ENCODE measurements at places on chromosomes 7 and 10.

DNA sequence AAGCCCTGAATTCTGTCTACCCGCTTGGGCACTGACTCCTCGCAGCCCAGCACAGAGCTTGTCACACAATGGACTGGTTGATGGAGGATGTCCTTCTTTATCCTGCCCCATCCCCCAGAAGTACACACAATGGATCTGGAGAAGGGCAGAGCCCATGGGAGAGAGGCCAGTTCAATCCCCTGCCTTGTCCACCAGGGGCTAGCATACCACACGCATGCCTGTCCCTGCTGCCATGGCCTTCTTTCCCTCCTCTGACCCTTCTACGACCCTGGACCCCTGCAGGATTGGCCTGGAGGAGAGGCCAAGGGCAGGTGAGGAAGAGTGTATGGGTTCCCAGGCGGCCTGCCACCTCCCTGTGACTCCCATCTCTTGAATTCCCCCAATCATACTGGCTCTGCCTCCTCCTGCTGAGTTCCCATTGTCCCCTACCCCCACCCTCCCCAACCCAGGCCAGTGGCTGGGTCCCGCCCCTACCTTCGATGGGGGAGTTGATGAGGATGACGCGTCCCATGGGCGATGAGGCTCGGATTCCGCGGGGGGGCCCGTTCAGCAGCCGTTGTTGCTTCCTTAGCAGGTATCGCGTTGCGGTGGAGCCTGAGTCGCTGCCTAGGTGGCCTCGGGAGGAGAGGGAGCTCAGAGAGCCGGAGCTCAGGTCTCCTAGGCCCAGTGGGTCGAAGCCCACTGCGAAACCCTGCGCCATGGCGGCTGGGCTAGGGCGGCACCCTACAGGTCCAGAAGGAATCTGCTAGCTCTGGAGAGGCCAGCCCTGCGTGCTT, 1.2 kb downstream of the PDZD7 start:
- DNase-seq = no peak

DNA sequence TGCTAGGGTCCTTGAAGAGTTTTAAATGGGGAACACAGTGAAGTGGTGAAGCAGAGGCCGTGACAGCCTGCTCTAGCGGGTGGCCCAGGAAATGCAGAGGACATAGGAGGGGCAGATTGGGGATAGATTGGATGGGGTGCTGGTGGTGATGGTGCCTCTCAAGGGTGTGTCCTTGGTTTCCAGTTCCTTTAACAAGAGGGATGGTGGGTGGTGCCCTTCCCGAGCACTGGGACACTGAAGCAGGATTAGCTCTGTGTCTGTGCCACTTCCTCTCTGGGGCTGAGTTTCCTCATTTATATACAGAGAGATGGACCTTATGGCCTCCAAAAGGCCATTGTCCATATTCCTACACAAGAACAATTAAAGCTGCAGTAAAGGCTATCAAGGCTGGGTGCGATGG, 285.5 kb downstream of the TCF7L2 start:
- no peak for DNase-seq

DNA sequence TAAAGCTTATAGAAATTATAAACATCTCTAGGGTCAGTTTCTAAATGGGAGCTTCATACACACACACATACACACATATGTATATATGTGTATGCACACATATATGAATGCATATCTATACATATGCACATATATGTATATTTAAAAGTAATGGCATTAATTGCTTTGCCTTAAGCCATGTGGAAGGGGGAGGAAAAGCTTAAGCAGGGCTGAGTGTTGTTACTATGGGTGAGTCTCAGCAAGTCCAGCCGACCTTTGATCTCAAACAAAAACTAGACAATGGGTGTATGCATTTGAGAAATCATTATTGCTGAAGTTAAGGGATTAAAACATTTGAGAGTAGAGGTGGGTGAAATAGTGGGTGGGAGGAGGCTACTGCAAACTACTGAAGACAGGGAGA, 546.7 kb downstream of the MAGI2 start:
- DNase-seq = no peak

DNA sequence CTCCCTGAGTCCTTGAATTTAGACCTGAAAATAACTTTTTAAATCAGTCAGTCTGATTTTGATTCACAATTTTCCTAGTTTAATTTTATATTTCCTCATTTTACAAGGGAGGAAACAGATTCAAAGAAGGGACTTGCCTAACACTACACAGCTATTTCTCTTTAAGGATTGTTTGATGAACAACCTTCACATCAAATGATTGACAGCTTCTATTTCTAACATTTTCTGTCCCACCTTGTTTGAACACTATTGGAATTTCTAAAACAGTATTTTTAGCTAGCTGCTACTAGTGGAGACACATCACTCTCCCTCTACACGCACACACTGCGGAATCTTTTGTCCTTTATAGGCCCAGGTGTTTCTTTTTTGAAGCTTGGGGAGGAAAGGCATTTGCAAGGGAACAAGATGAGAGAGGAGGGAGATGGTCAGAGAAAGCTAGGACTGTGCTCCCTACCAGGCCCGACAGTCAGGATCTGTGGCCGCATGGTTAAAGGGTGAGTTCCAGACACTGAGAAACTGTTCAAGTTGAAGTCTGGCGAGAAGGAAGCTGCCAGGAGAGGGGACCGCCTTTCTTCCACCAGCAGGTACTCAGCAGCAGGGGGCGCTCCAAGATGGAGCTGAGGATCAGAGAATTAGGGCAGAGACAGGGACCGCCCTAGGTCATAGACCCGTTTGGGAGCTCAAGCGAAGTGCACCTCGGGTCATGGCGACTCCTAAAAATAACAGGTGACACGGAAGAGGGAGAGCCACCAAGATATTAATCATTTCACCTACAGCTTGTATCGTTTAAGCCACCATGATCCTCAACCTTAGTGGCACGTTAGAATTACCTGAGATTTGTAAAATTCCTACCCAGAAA, 49.7 kb downstream of the DNAJC12 start:
- DNase-seq = peak; percentile 50

- no peak for DNase-seq
Observed at GRCh38 chr7:111750878-111751277, 188.6 kb upstream of the IMMP2L start.

GRCh38 chr7:30596721-30597120, 2.0 kb downstream of the GARS1 start:
- DNase-seq = no peak

DNA sequence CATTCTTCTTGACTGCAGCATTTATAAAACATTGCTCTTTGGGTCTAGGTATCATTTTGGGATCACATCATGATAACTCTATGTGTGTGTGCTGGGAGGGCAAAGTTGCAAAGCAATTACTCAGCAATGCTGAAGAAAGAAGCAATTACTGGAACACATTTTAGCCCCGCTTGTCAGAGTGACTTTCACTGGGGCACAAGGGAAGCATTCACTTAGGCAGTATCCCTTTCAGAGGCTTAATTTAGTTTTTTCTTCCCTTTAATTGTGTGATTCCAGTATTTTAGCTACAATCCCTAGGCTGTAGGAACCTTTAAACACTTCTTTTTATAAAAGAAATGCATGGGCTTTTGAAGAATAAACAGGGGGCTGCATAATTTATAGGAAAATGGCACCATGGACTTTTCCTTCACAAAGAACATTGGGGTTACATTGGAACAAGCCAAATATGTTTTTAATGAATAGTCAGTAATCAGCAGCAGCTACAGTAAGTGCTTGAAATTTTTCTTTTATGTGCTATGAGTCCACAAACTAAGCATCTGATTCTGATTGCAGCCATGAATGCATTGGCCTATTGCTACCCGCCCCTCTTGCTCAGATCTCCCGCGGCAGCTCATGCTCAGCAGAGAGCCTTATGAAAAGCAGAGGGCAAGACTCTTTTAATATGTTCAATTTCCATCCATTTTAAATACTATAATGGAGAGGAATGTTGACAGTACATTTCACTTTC, 51.2 kb upstream of the NXPH1 start:
- DNase-seq = no peak
